ENCODE measurements at places on chromosomes 5 and 9. TPM values are rescaled to one million over a fixed set of nuclear protein-coding genes. Genes with fewer than 3 reads are reported as not detected.
A peak's percentile ranks its signal among the peaks of the same experiment; 100 is the strongest.

- DNase-seq: no peak
These were observed 54.2 kb downstream of the FNBP1 start for GRCh38 chr9:129988607-129989361.

- no peak for DNase-seq
These were observed 17.8 kb upstream of the SLCO4C1 start for GRCh38 chr5:102313912-102314311.

Gene CTXN3
- 1.1 TPM for total RNA-seq

Gene CAAP1
- 19.3 TPM for total RNA-seq

DNA sequence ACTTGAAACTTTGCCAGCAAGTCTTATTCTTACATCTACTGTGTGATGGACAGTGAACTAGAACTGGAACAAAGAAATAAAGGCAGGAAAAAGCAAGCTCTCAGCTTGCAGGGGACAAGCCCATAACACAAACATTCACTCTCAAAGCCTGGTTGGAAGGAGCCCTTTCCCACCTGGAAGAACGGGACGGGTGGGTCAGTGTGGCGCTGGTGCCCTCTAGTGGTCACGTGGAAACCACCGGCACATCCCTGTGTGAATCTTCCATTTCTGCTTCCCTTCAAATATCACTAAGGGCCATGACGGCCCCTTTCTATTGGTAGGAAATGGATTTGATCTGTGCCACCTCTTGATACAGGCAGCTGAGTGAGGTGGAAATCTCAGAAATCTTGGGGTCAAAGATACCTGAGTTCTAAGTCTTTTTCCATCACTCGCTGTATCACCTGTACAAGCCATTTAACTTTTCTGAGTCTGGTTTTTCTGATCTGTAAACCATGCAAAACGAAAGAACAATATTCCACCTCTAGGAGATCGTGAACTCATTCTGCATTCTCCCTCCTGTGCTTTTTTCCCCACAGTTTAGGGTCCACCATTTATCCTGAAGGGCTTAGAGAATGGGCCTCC is 211.6 kb downstream of the MSX2 start:
- DNase-seq: peak; percentile 28

DNA sequence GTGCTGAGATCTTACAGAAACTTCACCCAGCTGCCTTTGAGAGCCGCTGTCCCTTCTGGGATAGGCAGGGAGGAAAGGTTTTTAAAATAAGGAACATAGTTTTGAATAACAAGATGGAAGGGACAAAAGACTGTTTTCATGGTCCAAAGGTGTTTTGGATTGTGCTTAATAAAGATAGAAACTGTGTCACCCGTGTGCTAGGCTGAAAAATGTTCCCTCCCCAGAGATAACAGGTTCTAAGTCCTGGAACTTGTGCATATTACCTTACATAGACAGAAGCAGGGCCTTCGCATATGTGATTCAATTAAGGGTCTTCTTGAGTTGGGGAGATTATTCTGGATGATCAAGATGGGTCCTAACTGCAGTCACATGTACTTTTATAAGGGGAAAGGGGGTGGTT is 1.9 kb upstream of the CEMIP2 start:
- no peak for DNase-seq

- DNase-seq: no peak
These were observed 26.9 kb upstream of the TMEM252 start for GRCh38 chr9:68567565-68567964.

- DNase-seq: no peak
These were observed 93.4 kb upstream of the IRX4 start for GRCh38 chr5:1975898-1976765.

Gene PCDHGA5
- 6.6 TPM for total RNA-seq

DNA sequence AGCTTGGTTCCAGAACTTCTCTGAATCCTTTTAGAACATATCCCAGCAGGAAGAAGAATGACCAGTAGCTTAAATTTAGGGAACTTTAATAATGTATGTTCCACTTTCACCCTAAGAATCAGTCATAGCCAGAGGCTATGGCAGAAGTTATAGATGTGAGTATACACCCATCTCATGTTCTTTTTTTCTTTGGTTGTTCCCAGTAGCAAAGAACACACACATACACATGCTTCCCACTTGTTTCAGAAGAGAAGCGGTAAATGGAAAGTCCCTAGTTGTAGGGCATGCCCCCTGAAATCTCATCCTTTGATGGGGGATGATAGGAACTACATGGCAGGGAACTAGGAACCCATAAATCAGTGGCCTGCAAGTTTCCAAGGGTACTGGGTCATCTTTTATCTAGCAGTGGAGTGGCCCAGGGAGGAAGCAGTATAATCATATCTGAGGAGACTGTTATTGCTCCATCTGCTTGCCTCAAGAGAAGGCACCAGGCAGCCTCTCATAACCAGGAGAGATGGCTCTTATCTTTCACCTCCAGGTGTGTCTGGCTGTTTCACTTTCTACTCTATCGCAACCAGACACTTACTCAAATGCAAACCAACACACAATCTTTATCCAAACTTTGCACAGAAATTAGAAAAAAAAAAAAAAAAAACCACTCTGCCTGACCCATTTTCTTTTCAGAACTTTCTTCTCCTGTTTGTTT is 109.5 kb downstream of the SNCAIP start:
- no peak for DNase-seq

DNA sequence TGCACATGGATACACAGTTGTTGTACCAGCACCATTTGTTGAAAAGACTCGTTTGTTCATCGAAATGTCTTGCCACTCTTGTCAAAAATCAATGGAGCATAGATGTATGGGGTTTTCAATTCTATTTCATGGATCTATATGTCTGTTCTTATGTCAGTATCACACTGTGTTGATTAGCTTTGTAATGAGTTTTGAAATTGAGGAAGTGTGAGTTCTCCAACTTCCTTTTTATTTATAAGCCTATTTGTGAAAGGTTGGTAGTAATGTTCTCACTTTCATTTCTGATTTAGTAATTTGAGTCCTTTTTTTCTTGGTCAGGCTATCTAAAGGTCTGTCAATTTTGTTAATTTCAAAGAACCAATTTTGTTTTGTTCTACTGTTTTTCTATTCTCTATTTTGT is 26.1 kb downstream of the ZNF510 start:
- no peak for DNase-seq

DNA sequence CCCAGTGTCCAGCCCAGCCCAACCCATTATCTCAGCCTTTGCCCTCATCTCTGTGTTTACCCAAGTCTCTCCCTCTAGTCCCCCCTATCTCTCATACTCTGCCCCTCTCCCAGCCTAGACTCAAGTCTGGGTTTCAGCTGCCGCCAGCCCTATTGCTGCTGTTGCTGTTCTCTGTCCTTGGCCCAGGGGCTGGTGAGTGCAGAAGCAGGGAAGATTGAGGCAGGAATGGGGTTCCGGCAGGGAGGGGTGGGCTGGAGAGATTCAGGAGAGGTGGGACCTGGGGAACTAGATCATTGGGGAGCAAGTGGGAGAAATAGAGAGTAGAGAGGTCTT is 702 bp downstream of the TMEM8B start:
- no peak for DNase-seq

DNA sequence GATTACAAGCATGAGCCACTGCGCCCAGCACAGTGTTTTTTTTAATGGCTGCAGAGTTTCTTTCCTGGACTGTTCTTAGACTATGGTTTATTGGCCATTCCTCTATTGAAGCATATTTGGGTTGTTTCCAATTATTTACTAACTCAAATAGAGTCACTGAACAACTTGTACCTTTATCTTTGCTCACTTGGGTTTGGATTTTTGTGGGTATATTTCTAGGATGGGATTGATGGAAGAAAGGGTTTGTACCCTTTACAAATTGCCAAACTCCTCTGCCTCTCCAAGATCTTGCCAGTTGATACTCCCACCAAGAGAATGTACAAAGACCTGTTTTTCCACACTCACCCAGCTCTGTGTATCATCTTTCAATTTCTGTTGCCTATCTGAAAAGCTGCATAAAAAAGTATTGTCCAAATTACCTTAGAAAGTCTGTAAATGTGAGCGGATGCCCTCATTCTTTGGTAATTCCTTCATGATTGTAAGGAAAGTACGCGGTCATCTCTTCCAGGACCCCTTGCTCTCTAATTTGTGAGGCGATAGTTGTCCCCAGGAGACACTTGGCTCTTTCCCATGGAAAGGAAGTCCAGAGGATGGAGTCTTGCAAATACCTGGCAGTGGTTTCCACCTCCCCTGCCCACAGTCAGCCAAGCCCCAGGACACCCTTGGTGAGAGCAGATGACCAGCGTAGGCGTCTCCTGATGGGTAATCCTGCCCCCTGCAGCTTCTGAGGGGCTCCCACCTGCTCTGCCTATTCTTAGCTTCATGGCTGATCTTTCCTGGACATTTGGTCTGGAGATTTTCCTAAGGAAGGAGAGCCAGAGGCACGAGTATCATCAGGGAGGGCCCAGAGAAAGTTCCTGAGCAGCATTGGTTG is 33.0 kb downstream of the ARHGEF37 start:
- no peak for DNase-seq

Gene ZNG1F
- total RNA-seq: 18.7 TPM

Gene MAMDC2
- 3.0 TPM for total RNA-seq

GRCh38 chr5:2556375-2556966 is 195.0 kb downstream of the IRX2 start:
- DNase-seq: no peak

DNA sequence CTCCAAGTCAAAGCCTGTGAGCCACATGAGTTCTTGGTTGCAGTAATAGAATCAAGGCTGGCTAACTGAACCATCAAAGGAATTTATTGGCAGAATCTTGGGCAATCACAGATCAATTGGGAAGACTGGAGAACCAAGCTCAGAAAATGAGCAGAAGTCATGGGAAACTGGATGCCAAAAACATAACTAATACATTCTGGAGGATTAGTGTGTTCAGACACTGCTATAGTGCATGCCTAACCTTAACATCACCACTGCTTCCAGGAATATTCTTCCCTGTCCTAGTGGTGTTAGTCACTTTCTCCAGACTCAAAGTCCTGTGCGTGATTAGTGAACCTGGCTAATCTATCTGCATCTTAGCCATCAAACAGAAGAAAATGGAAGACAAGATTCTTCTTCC is 843.7 kb downstream of the EFNA5 start:
- no peak for DNase-seq

Gene LHX3
- not detected for total RNA-seq

Gene PCDHA10
- 20.3 TPM for total RNA-seq

DNA sequence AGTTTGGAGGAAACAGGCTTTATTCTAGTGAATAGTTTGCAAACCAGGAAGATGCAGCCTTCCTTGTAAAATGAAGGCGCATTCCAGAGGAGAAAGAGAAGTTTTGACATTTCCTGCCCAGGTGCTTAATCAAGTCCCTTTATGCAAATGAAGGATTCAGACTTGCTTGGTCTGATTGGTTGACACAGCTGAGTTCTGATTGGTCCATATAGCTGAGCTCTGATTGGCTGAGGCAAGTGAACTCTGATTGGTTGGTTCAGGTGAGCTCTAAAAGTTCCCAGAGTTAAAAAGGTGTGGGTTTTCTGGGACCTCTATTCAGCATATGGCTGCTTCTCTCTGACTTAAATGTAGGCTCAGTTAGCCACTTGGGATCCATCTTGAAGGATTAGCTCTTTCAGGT is 151.0 kb downstream of the CACNA1B start:
- no peak for DNase-seq

DNA sequence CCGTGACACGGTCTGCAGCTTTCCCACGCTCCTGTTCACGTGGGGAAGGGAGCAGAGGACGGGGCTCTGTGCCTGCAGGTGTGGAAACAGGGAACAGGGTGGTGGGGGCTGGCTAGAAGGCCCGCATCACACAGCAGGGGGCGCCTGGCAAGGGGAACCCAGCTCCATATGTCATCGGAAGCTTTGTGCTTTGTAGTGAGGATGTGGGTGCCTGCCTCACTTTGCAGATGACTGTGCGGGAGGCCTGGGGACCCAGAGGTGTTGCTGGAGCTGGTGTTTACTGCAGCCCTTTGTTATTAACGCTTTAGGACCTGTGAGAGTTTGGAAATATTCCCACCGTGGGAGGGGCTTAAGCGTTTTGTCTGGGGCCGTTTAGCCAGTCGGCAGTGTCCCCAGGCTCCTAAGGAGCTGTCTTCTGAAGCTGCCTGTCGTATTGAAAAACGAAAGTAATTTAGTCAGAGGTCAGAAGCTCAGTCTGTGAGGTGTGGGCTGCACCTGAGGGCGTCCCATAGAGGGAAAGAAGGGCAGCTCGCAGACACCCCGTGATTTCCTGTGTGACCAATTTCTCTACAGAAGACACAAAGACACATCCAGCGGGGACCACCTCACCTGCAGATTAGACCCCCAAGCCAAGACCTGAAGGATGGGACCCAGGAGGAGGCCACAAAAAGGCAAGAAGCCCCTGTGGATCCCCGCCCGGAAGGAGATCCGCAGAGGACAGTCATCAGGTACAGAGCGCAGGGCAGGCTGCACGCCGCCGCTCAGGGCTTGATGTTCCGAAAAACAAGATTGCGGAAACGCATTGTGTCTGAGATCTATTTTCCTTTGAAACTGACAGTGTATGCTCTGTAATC is 9.1 kb downstream of the MAN1B1 start:
- no peak for DNase-seq

Gene MEIKIN
- 1.7 TPM for total RNA-seq

- no peak for DNase-seq
These were observed 283.3 kb upstream of the TUT7 start for GRCh38 chr9:86637515-86637914.

Gene CDC26
- total RNA-seq: 17.0 TPM

Gene PCDHB15
- total RNA-seq: 22.1 TPM

GRCh38 chr5:67960939-67961338 is 254.6 kb upstream of the PIK3R1 start:
- no peak for DNase-seq

DNA sequence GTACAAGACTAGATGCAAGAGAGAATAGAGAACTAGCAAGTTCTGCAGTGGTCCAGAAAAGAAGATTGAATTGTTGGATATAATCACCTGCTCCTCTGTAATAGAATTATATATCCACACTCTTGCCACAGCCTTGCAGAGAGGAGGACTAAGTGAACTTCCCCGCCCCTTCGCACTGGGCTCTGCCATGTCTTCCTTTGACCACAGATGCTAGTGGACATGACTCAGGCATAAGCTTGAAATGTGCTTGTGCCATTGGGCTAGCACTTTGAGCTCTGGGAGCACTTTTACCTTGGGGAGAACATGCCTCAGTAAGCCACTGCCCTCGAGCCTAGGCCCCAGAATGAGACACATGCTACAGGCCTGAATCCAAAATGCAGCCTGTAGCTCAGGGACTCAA is 113.5 kb upstream of the RASA1 start:
- DNase-seq: no peak

DNA sequence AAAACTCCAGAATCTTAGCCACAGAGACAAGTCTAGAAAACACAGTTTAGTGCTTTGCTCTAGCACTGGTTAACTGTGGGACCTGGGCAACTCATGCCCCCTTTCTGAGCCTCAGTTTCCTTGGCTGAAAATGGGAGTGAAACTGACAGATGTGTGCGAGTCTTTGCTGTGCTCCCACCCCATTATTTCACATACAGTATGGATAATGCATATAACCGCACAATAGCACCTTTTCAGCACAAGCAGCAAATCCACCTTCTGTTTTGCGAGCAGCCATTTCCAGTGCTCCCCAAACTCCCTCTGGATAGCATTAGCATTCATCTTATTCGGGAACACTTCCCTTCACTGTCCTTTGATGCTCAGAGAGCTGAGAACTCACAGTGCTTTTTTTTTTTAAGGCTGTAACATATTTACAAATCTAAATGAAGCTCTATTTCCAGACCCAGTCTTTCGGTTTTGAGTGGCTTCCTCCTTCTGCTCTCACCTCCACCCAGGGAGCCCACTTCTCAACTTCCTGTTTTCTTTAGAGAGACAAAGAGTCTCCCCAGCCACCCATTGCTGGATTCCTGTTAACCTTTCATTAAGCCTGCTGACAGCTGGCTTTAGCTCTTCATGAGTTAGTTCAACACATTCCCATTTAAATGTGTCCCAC is 49.2 kb downstream of the TIMD4 start:
- no peak for DNase-seq
